ENCODE measurements at places on chromosomes 11 and 22.

DNA sequence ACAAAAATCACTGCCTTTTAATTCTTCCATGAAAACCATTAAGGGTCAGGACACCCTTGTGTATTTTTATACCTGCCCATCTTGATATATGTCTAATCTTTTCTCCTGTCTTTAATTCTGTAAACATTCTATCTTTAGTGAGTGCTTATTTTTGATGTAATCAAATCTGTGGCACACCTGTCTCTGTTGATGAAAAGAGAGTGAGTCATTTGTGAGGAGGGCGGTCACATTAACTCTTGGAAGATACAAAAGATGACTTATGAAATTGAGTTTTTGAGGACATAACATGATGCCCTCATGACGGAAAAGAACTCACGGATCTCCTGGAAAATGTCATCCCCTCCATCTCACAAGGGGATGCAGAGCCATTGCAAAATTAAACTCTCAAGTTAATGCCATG is 206.5 kb upstream of the PGR start:
- no peak for DNase-seq

DNA sequence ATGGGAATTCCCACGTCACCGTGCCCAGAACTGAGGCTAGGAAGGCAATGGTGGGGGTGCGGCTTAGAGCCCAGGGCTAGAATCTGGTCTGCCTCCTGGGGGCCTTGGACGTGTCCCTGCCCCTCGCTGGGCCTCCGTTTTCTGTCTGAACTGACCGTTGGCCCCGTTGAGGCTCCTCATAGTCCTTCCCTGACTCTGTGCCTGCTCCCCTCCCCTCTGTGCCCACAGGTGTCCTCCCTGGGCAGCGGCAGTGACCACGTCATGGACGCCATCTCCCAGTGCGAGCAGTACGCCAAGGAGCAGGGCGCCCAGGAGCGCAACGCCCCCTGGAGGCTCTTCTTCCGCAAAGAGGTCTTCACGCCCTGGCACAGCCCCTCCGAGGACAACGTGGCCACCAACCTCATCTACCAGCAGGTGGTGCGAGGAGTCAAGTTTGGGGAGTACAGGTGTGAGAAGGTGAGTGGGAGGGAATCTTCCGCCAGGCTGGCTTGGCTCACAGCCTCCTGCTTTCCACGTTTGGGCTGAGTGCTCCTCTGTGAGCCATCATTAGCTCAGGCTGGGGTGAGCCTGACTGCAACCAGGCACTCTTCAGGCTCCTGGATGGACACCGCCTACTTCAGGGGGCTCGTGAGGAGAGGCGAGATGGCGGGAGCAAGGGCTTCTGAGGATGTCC is 63.9 kb downstream of the MYO7A start:
- DNase-seq, result peak; percentile 49

GRCh38 chr11:46597609-46598219 is 3.9 kb upstream of the AMBRA1 start:
- DNase-seq, result no peak

DNA sequence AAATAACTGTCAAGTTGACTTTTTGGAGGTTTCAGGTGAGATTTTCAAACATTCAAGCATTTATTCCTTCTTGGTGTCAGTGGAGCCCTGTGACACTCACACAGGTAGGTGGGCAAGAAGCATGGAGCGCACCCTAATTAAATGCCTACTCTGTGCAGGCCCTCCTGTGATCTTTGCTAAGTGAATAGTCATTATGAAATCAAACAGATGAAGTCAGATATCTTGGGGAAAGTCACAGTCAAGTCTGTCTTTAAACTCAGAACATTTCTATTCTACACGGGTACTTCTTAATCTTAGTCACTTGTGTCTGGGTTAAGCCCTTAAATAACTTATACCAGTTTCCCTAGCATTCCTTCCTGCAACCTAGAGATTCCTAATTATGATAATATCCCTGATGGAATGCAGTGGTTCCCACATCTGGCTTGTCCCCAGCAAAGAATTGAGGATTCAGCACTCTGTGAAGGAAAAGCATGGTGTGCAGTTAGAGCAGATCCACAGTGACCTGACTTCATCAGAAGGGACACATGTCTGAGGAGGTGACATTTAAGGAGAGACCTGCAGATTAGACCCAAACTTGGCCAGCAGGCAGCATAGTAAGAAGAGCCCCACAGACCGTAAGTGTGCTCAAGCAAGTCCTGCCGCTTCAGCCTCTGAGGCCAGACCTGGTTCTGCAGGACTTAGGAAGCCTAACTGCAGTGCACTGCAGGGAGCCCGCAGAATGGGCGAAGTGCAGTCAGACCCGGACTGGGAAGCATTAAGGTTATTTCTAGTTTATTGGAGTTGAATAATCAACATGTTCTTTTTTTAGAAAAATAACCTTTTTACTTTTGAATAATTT is 85.3 kb upstream of the GAL start:
- DNase-seq, result no peak

DNA sequence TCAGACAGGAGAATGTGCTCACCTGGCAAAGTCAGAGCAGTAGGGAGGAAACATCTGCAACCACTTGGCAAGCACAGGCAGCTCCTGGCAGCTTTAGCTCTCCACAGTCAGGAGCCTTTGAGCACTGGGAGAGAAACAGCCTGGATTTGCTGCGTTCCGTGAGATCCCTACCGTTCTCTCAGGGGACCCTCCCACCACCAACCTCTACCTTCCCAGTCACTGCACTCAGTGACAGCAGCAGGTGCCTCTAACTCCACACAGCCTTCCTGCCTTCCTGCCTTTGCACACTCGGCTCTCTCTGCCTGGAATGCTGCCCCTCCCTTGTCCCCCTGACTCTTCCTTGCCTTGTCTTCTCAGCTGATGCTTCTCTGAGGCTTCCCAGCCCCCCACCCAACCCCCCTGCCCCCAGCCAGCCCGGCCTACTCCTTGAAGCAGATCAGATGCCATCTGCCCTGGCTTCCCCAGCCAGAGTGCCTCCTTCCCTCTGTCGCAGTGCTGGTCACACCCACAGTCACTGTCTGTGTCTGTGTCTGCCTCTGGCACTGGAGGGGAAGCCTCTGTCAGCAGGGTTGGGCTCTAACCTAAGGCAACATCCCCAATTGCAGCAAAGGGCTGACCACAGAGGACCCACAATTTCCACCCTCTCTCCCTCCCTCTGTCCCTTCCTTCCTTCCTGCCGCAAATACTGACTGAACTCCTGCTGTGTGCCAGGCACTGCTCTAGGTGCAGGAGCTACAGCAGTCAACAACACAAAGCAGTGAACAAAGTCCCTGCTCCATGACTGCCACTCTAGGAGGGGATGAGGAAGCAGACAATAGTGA is 14.9 kb upstream of the TSKU start:
- no peak for DNase-seq

GRCh38 chr11:7955191-7955590 is 10.1 kb downstream of the NLRP10 start:
- DNase-seq, result no peak

- no peak for DNase-seq
Observed at GRCh38 chr22:44289414-44290171, 23.2 kb downstream of the SHISAL1 start.
